ENCODE measurements at places on chromosomes 11 and 22. TPM values are rescaled to one million over a fixed set of nuclear protein-coding genes. Genes with fewer than 3 reads are reported as not detected.

Gene ADSL
- total RNA-seq: 123 TPM

Gene LAMTOR1
- total RNA-seq: 82.6 TPM

Gene RIMBP3C
- total RNA-seq: 0.68 TPM

Gene ANO5
- 0.07 TPM for total RNA-seq

Gene C11orf91
- 0.66 TPM for total RNA-seq

Gene MLC1
- 0.39 TPM for total RNA-seq

Gene PKP3
- not detected for total RNA-seq

Gene OR56A1
- total RNA-seq: not detected

Gene SLC25A45
- 26.0 TPM for total RNA-seq

Gene OR52N4
- total RNA-seq: 1.1 TPM

Gene PNPLA5
- not detected for total RNA-seq

Gene IFITM1
- total RNA-seq: 661 TPM

Gene MPST
- total RNA-seq: 19.5 TPM

Data from T-helper 1 cell treated with Interleukin-12 subunit alpha and Interleukin-12 subunit beta and Interleukin-4 antibody, amounts not matched to agents 30 ng/mL and 1 ng/mL, for 36 hours (primary cell).